Activated naive CD4-positive, alpha-beta T cell treated with anti-CD3 and anti-CD28 coated beads, Interleukin-2, amount 50 U/mL, for 72 hours (primary cell): ENCODE measurements at places on chromosomes 12 and 14.

DNA sequence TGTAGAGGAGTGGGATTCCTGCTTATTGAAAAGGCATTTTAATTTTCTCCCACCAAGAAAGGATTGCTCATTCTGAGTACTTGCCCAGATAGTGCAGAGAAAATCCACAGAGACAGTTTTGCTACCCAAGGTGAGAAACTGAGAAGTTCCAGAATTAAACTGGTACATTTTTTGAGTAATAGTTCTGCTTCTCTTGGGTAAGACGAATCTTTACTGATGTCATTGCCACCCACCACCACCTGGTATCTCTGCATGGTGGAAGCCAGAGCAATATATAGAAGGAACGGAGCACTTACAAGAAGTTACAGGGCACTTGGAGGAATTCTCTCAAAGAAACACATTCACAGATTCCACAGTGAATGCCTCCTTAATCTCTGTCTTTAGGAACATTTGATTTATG lies 20.7 kb upstream of the FRMD6 start:
- DNase-seq: no peak

DNA sequence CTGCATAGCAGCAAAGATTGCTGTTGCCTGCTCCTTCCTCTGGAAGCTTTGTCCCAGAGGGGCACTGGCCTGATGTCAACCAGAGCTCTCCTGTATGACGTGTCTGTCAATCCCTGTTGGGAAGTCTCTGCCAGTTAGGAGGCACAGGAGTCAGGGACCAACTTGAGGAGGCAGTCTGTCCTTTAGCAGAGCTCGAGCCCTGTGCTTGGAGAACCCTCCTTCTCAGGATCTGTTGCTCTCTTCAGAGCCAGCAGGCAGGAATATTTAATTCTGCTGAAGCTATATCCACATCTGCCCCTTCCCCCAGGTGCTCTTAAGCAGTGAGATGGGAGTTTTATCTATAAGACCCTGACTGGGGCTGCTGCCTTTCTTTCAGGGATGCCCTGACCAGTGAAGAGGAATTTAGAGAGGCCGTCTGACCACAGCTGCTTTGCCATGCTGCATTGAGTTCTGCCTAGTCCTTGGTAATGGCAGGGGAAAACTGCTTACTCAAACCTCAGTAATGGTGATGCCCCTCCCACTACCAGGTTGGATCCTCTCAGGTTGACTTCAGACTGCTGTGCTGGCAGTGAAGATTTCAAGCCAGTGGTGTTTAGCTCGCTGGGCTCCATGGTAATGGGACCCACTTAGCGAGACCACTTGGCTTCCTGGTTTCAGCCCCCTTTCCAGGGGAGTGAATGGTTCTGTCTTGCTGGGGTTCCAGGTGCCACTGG lies 218.6 kb upstream of the SLC38A2 start:
- DNase-seq: no peak

DNA sequence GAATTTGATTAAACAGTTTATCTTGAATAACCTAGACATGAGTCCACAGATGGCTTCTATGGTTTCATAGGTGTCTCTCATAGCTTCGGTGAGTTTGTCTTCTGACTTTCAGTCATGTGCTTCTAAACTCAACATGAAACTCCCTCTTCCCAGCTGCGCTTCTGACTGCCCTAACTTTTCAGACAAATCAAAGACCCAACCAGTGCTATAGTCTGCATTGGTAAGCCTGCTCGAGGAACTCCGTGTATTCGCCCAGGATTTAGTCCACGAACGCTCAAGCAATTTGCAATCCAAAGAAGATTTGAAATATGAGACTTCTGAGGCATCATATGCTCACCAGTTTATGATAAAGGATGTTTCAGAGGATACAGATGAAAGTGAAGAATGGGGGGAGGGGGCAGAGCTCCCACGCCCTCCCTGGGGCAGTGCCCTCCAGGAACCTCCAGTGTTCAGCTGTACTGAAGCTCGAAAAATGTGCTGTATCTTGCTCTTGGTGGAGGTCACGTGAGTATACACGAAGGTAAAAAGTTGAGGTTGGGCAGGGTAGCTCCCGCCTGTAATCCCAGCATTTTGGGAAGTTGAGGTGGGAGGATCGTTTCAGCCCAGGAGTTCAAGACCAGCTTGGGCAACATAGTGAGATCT lies 5.2 kb upstream of the RILPL2 start:
- DNase-seq: no peak

DNA sequence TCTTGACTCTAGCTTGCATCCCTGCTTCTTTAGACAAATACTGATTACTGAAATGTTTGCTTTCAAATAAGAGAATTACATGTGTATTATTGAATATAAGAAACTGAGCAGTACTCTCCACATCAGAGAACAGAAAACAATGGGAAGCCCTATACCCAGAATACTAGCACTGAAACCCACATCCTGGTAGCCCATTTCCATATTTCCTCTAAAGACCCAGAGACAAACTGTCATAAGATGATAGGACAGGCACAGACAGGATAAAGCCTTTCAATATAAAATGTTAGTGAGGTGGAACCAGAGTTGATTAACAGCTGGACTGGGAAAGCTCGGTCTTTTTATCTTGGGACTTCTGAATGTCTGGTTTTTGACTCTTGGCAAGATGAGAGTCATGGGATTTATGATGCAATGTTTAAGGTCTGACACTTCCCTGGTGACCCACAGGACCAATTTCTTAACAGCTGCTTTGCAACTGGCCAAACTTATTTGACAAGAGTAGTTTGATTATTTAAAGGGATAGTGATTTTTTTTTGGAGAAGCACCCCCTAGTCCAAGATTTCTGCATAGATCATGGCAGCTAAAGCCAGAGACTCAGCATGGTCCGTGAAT lies 166.9 kb upstream of the ATXN7L3B start:
- DNase-seq: no peak

- no peak for DNase-seq
Measured at GRCh38 chr12:39102474-39103209, 197.3 kb upstream of the CPNE8 start.
